ENCODE measurements at places on chromosomes 3 and 15.

DNA sequence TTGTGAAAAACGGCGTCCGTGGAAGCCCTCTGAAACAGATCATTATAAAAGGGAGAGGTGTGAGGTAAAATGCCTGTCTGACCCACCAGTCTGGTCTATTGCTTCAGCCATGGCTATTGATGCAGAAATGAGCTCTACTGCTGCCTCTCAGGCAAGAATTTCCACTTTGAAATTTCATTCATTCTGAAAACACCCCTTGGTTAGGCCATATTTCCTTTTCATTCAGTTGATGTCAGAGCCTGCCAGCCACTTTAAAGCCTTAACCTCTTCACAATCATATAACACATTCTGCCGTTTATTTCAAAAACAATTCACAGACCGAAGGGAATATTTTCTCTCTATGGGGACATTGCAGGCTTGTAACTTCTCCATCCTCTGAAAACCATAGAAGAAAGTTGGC, 71.9 kb downstream of the FOXB1 start:
- no peak overlapping the region for H3K27ac ChIP-seq
- no peaks in the 10 kb centered on the region for H3K36me3 ChIP-seq
- peaks cover 3% of the 10 kb centered on the region for H3K4me1 ChIP-seq

- DNase-seq: no peak
- no peak overlapping the region for H3K4me3 ChIP-seq
- no peaks in the 10 kb centered on the region for H3K27me3 ChIP-seq
- H3K27ac ChIP-seq: peak overlapping the region; percentile 7
- peaks cover 5% of the 10 kb centered on the region for H3K4me1 ChIP-seq
These were observed 26.8 kb upstream of the SEMA4B start for GRCh38 chr15:90174140-90174875.

DNA sequence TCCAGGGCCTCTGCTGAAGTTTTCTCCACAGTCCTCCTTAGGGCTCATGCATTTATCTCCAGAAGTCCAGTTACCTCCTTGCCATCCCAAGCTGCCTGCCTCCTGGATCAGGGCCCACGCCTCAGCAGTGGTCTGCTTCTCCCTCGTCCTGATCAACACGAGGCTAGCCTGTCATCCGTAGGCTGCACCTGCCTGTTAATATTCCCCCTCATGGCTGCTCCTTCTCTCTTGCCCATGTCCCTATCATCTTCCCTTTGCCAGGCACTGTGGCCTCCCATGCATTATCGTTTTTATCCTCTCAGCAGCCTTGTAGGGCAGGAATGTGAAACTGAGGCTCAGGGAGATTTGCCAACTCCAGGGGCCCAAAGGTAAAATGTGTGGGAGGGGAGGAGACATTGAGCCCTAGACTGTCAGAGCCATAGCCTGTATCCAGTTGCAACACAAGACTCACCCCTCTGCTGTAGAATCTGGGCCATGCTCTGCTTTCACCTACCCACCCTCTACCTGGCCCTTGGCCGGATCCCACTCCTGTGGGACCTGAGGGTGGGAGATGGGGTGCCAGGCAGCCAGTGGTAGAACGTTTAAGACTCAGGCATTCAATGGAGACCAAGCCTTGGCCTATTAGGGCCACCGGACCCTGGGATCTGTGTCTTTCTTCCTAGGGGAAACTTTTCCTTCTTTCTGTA, 4.6 kb downstream of the GRM2 start:
- DNase-seq: peak; percentile 16
- no peaks in the 10 kb centered on the region for H3K4me1 ChIP-seq
- no peaks in the 10 kb centered on the region for H3K36me3 ChIP-seq
- peaks cover 8% of the 10 kb centered on the region for H3K27me3 ChIP-seq
- no peak overlapping the region for H3K4me3 ChIP-seq

DNA sequence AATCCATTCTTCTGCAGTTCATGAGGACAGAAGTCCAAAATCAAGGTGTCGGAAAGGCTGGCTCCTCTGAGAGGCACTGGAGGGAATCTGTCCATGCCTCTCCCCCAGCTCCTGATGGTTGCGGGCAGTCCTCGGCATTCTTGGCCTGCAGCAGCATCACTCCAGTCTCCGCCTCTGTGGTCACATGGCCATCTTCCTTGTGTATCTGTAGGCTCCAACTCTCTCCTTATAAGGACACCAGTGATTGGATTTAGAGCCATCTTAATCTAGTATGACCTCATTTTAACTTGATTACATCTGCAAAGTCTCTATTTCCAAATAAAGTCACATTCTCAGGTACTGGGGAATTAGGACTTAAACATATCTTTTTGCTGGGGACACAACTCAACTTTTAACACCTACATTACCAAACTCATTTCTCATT, 56.0 kb upstream of the FLNB start:
- H3K27me3 ChIP-seq: no peaks in the 10 kb centered on the region
- no peak for DNase-seq
- H3K36me3 ChIP-seq: no peaks in the 10 kb centered on the region

DNA sequence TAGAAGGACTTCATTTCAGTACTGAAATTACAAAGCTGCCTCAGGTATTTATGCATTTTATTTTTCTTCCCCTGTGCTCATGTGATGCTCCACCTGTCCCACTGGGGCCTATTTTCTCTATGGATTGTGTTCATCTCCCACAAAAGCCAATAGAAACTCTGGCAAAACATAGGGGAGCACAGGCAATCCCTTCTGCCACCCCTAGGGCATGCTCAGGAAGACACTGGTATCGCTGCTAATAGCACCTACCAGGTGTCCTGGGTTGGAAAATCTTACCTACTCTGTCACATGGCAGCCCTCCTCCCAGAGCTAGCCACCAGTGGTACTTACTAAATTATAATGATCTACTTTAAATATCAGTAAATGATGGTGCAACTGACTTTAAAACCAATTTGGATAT, 427.4 kb downstream of the FGF12 start:
- no peak overlapping the region for H3K4me3 ChIP-seq
- no peaks in the 10 kb centered on the region for H3K27me3 ChIP-seq
- H3K27ac ChIP-seq: no peak overlapping the region
- H3K36me3 ChIP-seq: no peaks in the 10 kb centered on the region

All from RWPE2 (cell line).